Activated T-cell treated with anti-CD3 and anti-CD28 coated beads for 48 hours (primary cell): ENCODE measurements at places on chromosomes 1 and 21.

DNA sequence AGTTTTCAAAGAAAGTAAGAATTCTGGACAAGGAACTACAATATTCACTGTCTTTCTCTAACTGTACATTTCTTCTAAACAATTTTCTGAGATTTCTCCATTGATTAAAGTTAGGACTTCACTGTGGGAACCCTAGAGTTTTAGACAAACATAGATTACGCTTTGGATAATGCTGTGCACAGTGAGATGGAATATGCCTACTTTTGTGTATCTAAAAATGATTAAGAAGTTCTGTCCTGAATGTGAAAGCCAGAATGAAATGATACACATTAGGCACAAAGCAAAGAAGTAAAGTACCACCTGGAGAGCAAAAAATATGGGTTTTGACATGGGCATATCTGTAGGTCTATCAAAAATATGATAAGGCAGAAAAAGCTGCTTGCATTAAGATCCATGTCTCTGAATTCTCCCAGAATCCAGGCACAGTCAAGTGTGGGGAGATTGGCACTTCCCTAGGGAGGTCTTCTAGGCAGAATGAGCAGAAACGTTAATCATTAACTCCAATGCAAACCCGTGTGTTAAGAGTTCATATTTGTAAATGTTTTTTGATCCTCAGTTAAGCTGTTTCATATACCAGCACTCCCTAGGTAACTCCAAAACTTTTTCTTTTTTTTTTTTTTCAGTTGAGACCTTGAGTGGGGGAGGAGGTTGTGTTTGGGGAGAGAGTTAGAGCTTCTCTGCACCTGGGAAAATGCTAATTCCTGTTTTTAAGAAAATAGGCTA lies 467.1 kb downstream of the LMO4 start:
- no peak for DNase-seq

GRCh38 chr21:35850029-35850428 lies 210.3 kb downstream of the SETD4 start:
- no peak for DNase-seq

- no peak for DNase-seq
Observed at GRCh38 chr1:68166348-68166747, 66.0 kb downstream of the WLS start.

GRCh38 chr1:22295396-22295795 lies 152.5 kb upstream of the WNT4 start:
- no peak for DNase-seq

- no peak for DNase-seq
Observed at GRCh38 chr1:154442006-154442740, 37.0 kb downstream of the IL6R start.
